Stimulated activated CD8-positive, alpha-beta memory T cell treated with anti-CD3 and anti-CD28 coated beads, Interleukin-4, amount 100 ng/mL, for 4 hours (primary cell): ENCODE measurements at places on chromosomes 1 and 21.

GRCh38 chr1:203528976-203529835 is 35.3 kb downstream of the OPTC start:
- no peak for DNase-seq

- no peak for DNase-seq
Observed at GRCh38 chr1:44848456-44849181, 5.6 kb upstream of the PTCH2 start.

GRCh38 chr1:39711104-39711965 is 20.1 kb upstream of the HPCAL4 start:
- DNase-seq: no peak

DNA sequence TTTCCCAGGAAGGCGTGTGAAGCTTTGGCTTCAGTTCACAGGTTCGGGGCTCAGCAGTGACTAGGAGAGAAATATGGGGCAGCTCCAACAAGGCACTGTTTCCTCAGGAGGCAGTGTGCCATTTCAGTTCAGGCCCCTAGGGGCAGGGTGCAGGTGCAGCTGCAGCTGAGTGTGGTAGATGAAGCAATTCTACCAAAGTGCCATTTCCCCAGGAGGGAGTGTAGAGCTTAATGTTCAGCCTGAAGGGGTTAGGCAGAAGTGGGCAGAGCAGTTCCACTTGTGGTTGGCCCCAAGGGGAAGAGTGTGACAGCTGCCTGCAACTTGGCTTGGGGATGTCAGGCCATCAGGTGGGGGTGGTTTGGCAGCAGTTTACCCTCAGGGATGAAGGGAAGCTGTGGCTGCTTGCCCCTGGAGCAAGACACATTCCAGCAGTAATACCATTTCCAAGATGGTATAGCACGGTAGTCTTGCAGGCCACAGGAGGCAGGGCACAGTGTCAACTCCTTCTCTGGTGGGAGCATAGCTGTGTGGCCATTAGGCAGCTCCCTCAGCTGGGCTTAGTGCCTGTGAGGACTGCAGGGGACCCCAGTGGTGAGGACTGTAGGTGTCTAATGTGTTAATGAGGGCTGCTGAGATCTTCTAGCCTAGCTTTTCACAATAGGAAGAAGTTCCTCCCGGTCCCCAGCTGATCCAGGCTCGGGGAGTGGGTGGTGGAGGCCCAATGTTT is 34.7 kb downstream of the RGSL1 start:
- DNase-seq: no peak

GRCh38 chr1:44672254-44672955 is 1.9 kb downstream of the TMEM53 start:
- DNase-seq: no peak

DNA sequence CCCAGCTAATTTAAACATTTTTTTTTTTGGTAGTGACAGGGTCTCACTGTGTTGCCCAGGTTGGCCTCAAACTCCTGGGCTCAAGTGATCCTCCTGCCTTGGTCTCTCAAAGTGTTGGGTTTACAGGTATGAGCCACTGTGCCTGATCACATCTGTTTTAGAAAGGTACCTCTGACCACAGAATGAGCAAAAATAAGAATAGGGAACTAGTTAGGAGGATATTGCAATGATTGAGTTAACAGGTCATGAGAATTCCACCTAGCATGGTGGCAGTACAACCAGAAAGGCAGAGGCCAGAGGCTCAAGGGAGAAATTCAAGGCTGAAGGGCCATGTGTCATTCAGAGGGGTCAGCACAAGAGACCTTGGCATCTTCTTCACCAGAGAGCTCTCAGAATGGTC is 49.6 kb downstream of the ELAPOR1 start:
- no peak for DNase-seq

- no peak for DNase-seq
Observed at GRCh38 chr1:203439131-203439730, 36.4 kb upstream of the PRELP start.

- no peak for DNase-seq
Observed at GRCh38 chr1:19250629-19251304, 557 bp downstream of the EMC1 start.

DNA sequence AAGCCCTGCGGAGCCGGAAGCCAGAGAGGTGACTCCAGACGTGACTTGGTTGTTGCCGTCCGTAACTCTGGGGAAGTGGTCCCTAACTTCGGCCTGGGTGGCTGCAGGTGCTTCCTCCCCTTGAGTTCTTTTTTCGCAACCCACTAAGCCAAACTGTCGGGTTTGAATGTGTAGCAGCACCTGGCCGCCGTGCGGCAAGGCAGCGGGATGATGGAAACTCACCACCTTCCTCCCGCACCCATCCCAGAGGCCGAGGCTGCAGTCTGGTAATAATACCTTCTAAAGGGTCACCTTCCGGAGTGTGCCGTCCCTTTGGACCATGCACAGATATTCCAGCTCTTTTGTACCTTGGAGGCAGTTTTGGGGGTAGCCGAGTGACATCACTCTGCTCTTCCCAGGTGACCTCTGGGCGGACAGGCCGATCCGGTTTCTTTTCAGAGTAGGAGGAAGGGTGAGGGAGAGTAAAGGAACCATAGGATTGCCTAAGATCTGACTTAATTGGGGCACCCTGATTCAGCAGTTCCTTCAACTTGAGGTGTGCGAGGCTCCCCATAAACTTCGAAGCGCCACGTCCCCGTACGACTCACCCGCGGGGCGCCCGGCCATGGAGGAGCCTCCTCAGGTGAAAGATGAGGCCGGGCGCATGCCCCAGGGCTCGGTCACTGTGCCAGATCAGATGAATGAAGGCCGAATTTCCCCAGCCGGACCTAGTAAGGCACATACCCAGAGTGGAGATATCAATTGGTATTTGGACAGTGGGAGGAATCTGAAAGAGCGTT is 1.0 kb downstream of the KCNK1 start:
- DNase-seq: no peak

- DNase-seq: no peak
Observed at GRCh38 chr1:65953170-65953569, 160.5 kb downstream of the PDE4B start.

DNA sequence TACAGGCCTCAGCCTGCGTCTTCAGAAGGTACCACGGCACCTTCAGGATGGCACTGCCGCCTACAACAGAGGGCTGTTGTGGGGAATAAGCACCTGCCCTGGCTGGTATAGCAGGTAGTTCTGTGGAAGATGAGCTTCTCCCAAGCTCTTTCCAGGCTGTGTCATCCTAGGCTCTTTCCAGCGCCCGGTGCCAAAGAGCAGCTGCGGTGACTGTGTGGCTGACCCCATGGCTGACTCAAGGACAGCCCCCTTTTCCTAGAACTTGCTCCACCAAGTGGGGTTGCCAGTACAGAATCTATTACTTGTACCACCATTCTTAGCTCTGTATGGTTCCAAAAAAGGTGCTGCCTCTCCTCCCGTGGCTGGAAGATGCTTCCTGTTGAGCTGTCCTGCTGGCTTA is 21.9 kb upstream of the EVA1B start:
- no peak for DNase-seq

DNA sequence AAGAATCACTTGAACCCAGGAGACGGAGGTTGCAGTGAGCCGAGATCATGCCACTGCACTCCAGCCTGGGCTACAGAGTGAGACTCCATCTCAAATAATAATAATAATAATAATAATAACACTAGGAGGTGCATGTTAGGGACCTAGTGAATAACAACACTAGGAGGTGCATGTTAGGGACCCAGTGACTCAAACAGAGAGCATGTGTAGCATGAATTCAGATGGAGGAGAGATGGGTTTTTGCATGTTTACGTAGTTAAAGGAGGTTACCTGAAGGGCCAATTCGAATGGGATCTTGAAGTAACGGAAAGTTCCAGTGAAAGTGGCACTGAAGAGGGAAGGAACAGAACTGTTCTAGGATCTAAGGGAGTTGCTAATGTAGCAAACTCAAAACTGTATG is 7.1 kb upstream of the KCNK1 start:
- no peak for DNase-seq

DNA sequence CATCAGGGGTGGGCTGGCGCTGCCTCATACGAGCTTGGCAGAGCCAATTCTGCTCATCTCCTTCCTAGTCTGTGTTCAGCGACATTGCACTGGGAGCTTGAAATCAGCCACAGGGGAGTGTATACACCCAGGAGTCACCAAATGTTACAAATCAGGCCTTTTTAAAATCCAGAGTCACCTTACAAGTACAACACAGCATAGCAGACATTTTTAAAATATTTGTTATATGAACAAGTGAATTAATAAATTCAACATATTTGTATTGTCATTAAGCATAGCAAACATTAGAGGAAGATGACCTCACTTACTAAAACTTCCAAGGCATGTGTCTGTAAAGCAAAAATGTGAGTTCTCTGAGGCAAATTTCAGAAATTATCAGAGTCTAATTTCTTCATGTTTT is 210.0 kb downstream of the HLX start:
- DNase-seq: no peak

- no peak for DNase-seq
Observed at GRCh38 chr1:225446595-225446960, 18.7 kb upstream of the LBR start.

- no peak for DNase-seq
Observed at GRCh38 chr1:32486463-32487113, 21.7 kb downstream of the ZBTB8B start.

DNA sequence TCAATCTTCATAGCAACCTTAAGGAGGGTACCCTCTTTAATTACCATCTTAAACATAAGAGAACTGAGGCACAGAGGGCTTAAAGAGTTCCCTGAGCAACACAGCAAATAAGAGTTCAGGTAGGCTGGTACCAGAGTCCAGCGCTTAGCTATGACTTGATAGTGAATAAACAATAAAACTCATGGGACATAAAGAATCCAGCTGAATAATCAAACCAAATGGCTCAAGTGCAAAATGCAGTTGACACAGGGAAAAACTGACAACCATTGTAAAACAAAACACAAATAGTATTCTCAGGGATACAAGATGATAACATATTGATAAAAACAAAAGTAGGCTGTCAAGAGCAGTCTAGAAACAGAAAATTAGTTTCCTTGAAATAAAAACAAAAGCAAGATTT is 176.9 kb upstream of the HMGB4 start:
- no peak for DNase-seq

GRCh38 chr1:30034627-30035521 is 688.5 kb downstream of the MATN1 start:
- DNase-seq: no peak

GRCh38 chr1:5950201-5950895 is 41.9 kb downstream of the NPHP4 start:
- DNase-seq: no peak

DNA sequence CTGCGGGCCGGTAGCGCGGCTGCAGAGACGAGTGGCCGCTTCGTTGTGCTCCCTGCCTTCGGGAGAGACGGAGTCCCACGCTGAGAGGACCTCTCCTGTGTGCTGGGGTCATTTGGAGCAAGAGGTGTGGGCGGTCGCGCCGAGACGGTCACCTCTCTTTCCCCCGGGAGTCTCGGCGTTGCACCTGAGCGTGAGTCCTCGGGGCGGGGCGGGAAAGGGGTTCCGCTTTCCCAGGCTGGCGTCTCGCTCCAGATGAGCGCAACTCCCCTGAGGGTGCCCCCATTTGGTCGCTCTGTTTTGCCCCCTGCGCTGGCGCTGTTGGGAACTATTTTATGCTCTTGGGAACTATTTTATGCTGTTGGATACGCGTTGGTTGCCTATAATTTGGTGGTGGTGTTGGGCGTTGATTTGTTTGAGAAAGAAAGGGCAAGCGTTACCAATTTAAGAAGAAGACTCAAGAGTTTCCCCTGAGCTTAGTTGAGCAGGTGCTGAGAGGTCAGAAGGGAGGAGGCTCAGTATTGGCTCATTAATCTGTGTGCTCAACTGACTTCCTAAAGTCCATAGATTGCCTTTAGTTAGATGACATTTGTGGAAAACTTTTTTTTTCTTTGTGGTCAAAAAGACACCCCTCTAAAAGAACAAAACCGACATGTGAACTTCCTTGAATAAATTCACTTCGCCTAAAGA is 683 bp downstream of the LRRC8B start:
- DNase-seq: no peak

- DNase-seq: no peak
Observed at GRCh38 chr1:7703321-7704213, 67.5 kb upstream of the VAMP3 start.

DNA sequence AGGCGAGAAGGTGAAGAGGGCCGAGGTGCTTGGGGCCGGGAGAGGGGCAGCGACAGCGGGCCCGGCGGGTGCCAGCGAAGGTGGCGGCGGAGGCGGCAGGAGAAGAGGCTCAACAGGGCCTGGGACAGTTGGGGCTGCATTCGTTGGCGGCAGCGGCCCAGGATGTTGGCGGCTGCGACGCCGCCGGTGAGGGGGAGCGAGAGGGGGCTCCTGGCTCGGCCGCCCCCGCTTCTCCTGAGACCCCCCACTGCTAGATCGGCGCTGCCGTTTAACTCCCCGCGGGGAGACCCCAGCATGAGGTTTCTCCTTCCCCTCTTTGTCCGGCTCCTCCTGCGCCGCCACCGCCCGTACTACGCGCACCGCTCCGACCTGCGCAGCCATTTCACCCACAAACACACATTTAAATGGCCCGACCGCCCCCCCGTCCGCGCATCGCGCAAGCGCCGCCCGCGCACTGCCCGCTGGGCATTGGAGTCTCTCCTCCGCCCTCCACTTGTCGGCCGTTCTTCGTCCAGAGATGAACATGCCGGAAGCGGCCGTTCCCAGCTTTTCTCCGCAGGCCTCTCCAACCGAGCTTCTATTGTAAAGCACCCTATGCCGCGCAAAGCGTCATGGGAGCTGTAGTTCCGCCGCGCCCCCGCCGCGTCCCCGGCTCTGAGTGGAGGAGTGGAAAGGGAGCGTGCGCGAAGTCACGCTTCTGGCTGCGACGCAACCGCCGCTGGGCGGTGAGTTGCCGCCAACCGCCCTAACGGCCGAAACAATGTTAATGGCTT is at the start of gene RSBN1:
Gene RSBN1 (minus strand): TSS at position 589 of the 773 bp plus-strand sequence. CDS start 64 bp downstream, at position 525.
- DNase-seq: peak; percentile 92

DNA sequence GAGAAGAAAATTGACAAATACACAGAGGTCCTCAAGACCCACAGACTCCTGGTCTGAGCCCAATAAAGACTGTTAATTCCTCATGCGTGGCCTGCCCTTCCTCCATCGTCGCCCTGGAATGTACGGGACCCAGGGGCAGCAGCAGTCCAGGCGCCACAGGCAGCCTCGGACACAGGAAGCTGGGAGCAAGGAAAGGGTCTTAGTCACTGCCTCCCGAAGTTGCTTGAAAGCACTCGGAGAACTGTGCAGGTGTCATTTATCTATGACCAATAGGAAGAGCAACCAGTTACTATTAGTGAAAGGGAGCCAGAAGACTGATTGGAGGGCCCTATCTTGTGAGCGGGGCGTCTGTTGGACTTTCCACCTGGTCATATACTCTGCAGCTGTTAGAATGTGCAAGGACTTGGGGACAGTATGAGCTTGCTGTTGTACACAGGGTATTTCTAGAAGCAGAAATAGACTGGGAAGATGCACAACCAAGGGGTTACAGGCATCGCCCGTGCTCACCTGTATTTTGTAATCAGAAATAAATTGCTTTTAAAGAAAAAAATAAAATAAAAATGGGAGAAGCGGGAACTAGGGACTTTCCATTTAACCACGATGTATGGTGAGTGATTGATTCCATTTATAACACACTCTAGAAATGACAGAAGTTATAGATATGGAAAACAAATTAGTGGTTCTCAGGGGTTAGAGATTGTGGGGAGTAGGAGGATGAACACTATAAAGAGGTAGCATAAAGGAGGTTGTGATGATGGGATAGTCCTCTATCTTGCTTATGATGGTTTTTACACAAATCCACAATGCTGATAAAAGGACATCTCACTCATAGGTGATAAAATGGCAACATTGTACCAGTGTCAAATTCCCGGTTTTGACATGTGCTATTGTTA is 244.7 kb downstream of the MRPL39 start:
- no peak for DNase-seq
